ENCODE measurements at places on chromosomes 13 and 19. TPM values are rescaled to one million over a fixed set of nuclear protein-coding genes. Genes with fewer than 3 reads are reported as not detected.

The EBI3 gene
- not detected for polyA plus RNA-seq

DNA sequence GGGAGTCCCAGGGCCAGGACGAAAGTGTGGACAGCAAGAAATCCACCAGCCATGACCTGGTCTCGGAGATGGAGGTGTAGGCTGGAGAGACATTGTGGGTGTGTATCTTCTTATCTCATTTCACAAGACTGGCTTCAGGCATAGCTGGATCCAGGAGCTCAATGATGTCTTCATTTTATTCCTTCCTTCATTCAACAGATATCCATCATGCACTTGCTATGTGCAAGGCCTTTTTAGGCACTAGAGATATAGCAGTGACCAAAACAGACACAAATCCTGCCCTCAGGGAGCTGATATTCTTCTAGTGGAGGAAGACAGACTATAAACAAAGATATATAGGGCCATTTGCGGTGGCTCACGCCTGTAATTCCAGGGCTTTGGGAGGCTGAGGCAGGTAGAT, 7.4 kb upstream of the DHX34 start:
- H3K27me3 ChIP-seq, result no peaks in the 10 kb centered on the region
- no peak overlapping the region for H3K4me3 ChIP-seq

DNA sequence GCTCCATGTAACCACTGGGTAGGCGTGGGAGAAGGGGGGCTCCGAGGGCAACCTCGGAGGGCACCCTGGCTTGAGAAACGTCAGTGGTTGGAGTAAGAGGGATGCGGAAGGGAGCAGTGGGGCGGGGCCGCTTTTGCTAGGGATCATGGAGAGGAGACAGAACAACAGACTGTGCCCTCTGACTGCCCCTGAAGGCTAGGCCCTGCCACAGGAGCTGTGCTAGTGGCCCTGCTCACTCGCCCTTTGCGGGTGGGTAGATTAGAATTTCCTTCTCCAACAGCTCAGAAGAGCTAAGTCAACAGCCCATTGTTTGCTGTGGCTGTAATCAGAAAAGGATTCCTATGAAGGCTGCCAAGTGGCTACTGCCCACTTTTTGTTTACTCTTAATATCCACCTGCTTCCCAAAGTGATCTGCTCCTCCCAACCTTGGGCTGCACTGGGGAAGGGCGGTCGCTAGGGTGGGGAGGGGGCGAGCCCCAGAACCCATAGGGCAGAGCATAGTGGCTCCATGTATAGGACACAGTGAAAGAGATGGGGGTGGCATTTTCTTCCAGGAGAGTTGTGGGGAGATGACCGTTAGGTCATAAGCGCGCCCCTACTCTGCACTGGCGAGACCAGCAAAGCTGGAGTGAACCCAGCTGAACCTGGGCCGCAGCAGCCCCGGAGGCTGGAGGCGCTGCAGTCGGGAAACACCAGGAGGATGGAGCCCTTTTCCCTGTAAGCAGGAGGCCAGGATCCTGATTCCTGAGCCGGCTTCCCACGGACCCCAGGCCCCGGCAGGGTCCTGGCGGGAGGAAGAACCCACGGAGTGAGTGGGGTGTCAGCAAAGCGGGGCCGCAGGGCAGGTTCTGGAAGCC, 1.9 kb upstream of the C1QTNF9 start:
- no peak for DNase-seq
- H3K27ac ChIP-seq, result no peak overlapping the region
- peaks cover 11% of the 10 kb centered on the region for H3K36me3 ChIP-seq

The PLPP2 gene
- polyA plus RNA-seq, result not detected

The URAD gene
- polyA plus RNA-seq, result not detected

The DCUN1D2 gene
- polyA plus RNA-seq, result 12.5 TPM

- no peak overlapping the region for H3K4me3 ChIP-seq
- H3K27ac ChIP-seq, result no peak overlapping the region
- no peak for DNase-seq
- H3K36me3 ChIP-seq, result no peaks in the 10 kb centered on the region
These were observed 8.9 kb downstream of the B3GLCT start for GRCh38 chr13:31208559-31209122.

DNA sequence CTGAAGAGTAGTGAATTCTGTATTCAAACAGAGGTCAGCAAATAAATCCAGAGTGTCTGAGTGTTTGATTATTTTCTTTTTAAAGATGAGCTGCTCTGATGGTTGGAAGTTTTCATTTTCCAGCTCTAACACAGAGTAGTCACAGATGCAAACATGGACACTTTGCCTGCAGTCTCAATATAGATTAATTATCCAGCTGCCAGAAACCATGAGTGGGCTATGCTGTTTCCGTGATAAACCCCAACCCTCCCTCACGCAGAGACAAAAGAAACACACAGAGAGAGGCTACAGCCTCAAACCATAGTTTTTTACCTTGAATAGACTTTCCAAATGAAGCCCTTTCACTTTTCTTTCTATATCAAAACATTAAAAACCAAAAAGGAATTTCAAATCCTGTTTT, 884.7 kb downstream of the DIAPH3 start:
- DNase-seq, result no peak
- no peak overlapping the region for H3K4me3 ChIP-seq
- no peaks in the 10 kb centered on the region for H3K36me3 ChIP-seq
- no peaks in the 10 kb centered on the region for H3K27me3 ChIP-seq

GRCh38 chr13:74554569-74555275, 420.5 kb upstream of the KLF12 start:
- no peaks in the 10 kb centered on the region for H3K36me3 ChIP-seq
- H3K27me3 ChIP-seq, result no peaks in the 10 kb centered on the region
- peaks cover 7% of the 10 kb centered on the region for H3K4me1 ChIP-seq
- no peak overlapping the region for H3K27ac ChIP-seq

DNA sequence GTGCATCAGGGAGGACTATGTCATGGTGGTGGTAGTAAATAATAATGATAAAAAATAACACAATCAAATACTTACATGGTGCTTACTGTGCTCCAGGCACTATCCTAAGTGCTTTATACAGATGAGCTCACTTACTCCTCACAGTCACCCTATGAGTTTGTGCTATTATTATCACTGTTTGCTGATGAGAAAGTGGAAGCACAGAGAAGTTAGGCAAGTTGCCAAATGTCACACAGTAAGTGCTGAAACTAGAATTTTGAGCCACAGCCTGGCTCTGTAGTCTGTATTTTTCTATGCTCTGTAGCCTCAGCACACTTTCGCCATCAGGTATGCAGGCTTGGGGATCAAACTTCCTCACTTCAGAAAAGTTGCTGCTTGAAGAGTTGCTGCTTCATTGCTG, 46.6 kb downstream of the HTR2A start:
- H3K36me3 ChIP-seq, result no peaks in the 10 kb centered on the region
- no peaks in the 10 kb centered on the region for H3K4me1 ChIP-seq
- no peak overlapping the region for H3K27ac ChIP-seq
- no peak overlapping the region for H3K4me3 ChIP-seq
- no peak for DNase-seq

DNA sequence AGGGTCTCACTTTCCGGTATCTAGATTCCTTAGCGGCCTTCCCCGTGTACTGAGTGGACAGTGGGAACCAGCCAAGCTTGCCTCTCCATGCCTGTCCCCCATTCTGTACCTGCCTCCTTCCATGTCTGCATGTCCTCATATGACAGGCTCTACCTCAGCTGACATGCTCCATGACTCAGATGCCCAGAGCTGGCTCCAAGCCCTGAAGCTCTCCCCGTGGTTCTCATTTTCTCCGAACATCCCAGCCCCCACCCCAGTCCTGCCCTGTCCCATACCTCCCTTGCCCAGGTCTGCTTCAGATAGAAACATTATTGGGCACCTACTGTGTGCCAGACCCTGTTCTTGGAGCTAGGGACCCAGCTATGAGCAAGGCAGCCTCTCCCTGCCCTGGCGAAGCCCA, 17.1 kb upstream of the SHFL start:
- H3K36me3 ChIP-seq, result no peaks in the 10 kb centered on the region
- DNase-seq, result no peak
- H3K27ac ChIP-seq, result no peak overlapping the region
- no peaks in the 10 kb centered on the region for H3K27me3 ChIP-seq
- no peak overlapping the region for H3K4me3 ChIP-seq

DNA sequence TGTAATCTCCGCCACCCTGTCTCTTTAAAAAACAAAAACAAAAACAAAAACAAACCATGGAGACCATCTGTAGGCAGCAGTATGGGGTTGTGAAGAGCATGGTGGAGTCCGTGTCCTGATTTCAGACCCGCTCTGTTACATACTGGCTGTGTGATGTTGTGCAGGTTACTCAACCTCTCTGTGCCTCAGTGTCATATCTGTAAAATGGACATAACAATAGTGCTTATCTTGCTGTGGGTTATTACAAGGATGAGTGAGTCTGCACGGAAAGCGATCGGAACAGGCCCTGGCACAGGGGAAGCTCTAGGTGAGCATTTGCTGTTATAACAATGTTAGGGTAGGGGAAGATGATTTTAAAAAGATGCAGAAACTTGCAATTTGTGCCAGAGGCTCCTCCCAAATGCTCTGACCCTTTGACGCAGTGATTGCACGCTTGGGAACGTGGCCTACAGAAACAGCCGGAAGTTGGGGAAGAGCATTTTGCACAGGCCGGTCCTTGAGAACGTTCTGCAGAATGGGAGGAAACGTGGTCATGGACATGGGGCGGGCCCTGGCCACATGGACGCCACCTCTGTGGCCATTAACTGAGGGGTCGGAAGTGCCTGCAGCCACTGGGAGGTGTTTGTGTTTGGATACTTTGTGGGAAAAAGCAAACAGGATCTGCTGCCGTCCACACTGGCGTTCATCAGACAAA, 15.7 kb upstream of the SELENOW start:
- no peak for DNase-seq
- H3K4me1 ChIP-seq, result no peaks in the 10 kb centered on the region
- H3K27ac ChIP-seq, result no peak overlapping the region
- no peaks in the 10 kb centered on the region for H3K27me3 ChIP-seq
- no peaks in the 10 kb centered on the region for H3K36me3 ChIP-seq
- no peak overlapping the region for H3K4me3 ChIP-seq

All from naive thymus-derived CD4-positive, alpha-beta T cell (primary cell).